ENCODE measurements at places on chromosomes 7 and 10.

DNA sequence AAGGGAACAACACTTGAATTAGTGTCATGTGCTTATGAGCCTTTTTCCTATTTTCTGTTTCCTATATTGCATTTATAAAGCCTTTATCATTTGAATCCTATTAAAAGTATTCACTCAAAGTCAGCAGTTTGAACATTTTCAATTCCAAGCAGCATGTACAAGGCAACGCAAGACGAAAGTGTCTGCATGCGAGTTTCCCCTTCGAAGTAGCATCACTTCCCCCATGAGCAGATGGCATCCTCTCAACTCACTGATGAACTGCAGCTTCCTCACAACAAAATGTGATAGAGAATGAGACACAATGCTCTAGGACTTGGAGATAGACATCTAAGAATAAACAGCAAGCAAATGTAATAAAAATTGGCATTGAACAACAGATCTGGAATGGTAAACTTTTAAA is 270.7 kb downstream of the PRPF18 start:
- DNase-seq: no peak

GRCh38 chr7:23662124-23662983 is 17.6 kb upstream of the FAM221A start:
- no peak for DNase-seq

GRCh38 chr10:26697922-26698608 is 564 bp downstream of the PDSS1 start:
- no peak for DNase-seq

- DNase-seq: no peak
These were observed 206.8 kb downstream of the TPK1 start for GRCh38 chr7:144629011-144629410.

- no peak for DNase-seq
These were observed 16.0 kb upstream of the TMEM168 start for GRCh38 chr7:112806156-112806555.

GRCh38 chr10:32244421-32245207 is 102.3 kb downstream of the EPC1 start:
- DNase-seq: no peak

Data from CD4-positive, alpha-beta T cell treated with Interleukin-12 subunit alpha and Interleukin-12 subunit beta, for 1 hour (primary cell).